Spinal cord (tissue), 10 donors: ENCODE measurements at places on chromosomes 13 and 19. TPM values are rescaled to one million over a fixed set of nuclear protein-coding genes. Genes with fewer than 3 reads are reported as not detected.

The DGKH gene
- 49.5 TPM for total RNA-seq

The NKPD1 gene
- total RNA-seq, result 0.44 TPM

The PTPRS gene
- 121 TPM for total RNA-seq

DNA sequence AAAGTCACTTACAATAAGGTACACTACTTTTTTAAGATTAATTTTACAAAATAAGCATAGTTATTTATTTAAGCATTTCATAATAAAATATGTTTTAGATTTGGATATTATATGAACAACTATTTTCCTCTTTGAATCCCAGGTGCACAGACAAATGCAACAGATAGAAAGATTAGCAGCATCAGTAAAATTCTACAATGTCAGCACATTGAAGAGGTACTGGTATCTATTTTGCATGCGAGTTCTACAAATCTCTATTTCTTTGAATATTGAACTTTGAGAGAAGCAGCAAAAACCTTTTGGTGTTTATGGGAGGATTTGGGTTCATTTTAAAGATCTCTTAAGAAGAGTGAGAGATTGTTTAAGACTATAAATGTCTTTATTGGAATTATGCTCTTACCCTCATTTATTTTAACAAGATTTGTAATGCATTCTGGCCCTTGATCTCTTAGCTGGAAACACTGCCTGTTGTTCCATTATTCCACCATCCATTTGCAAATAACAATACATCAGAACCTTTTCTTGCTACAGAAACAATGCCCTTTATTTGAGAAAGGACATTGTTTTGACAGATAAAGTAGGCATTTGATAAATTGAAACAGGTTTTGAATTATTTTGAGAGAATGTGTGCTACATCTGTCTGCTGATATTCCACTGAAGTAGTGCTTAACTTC, 558.8 kb upstream of the KLHL1 start:
- no peaks in the 10 kb centered on the region for H3K4me1 ChIP-seq
- no peak overlapping the region for H3K27ac ChIP-seq
- no peak overlapping the region for H3K4me3 ChIP-seq
- no peaks in the 10 kb centered on the region for H3K36me3 ChIP-seq

DNA sequence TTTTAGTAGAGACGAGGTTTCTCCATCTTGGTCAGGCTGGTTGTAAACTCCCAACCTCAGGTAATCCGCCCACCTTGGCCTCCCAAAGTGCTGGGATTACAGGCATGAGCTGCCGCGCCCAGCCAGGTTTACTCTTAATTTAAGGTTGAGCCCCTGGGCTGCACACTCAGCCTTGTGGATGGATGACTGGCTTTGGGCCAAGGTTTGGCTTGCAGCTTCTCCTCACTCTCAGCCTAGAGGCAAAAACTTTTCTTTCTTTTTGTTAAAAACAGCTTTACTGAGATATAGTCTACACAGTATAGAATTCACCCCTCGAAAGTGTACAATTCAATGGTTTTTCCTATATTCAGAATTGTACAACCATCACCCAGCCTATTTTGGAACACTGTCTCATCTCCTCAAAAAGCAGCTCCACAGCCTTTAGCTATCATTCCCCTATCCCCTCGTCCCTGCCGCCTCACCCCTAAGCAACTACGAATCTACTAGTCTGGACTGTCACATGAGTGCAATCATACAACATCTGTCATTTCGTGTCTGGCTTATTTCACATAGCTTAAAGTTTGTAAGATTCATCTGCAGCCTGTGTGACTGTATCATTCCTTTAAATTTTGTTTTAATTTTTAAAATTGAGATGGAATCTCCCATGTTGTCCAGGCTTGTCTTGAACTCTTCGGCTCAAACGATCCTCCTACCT, 14.5 kb upstream of the TSPAN16 start:
- no peak for DNase-seq
- no peaks in the 10 kb centered on the region for H3K36me3 ChIP-seq
- H3K4me1 ChIP-seq, result no peaks in the 10 kb centered on the region
- no peak overlapping the region for H3K4me3 ChIP-seq
- no peaks in the 10 kb centered on the region for H3K27me3 ChIP-seq

DNA sequence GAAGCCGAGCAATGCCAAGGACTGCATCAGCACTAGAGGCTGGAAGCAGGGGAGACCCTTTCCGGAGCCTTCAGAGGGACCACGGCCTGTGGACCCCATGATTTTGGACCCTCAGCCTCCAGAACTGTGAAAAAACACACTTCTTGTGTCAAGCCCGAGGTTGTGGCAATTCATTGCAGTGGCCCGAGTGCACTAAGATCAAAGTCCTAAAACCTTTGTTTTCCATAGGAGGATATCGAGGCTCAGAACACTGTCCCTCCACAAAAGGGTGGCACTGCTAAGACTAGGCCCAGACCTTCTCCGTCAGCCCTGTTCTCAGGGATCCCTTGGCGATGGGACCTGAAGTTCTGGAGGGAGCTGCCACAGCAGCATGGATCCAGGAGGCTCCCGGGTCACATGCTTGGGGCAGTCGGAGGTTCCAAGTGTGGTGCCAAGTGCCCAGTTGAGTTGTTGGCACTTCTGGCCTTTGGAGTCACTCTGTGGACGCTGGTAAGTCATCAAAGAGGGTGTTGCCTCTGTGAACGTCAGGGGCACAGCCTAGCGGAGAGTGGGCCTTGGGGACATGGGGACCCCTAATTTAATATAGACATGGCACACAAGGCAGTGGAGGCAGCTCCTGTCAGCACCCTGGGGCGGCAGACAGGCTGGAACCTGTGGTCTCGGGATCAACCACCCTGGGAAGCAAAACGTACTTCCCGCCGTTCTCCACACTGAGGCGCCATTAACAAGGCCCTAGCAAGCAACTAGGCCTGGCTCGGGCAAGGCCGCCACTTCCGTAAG, 199.2 kb downstream of the COL4A1 start:
- peaks cover 18% of the 10 kb centered on the region for H3K4me1 ChIP-seq
- DNase-seq, result no peak
- no peak overlapping the region for H3K4me3 ChIP-seq
- H3K27ac ChIP-seq, result no peak overlapping the region
- no peaks in the 10 kb centered on the region for H3K36me3 ChIP-seq

The MAP1S gene
- 29.8 TPM for total RNA-seq

The CYP4F2 gene
- not detected for total RNA-seq

- no peaks in the 10 kb centered on the region for H3K36me3 ChIP-seq
- H3K4me1 ChIP-seq, result no peaks in the 10 kb centered on the region
- no peak overlapping the region for H3K4me3 ChIP-seq
- DNase-seq, result no peak
These were observed 915.1 kb downstream of the SLITRK5 start for GRCh38 chr13:88586263-88586662.

- no peaks in the 10 kb centered on the region for H3K27me3 ChIP-seq
- DNase-seq, result no peak
- no peak overlapping the region for H3K27ac ChIP-seq
- no peak overlapping the region for H3K4me3 ChIP-seq
- no peaks in the 10 kb centered on the region for H3K36me3 ChIP-seq
These were observed 33.0 kb downstream of the FGF9 start for GRCh38 chr13:21703846-21704245.

The IZUMO1 gene
- total RNA-seq, result 0.10 TPM

DNA sequence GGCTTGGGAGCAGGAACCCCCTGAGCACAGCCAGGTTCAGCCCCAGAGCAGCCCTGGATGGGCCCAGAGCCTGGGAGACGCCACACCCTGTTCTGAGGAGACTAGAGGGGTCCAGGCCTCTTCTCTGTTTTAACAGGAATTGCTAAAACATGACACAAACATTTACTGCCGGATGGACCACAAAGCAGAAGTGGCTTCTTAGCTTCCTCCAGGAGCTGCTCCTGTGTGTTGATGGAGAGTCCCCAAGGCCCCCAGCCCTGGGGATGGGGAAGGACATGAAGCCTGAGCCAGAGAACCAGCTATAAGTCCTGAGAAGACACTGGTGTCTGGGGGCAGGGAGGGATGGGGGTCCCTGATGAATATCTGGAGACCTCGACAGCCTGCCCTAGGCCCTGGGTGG, 14.6 kb downstream of the CEACAM3 start:
- H3K27me3 ChIP-seq, result peaks cover 2% of the 10 kb centered on the region
- no peak for DNase-seq
- no peak overlapping the region for H3K27ac ChIP-seq
- no peak overlapping the region for H3K4me3 ChIP-seq
- H3K36me3 ChIP-seq, result no peaks in the 10 kb centered on the region

The SLC7A1 gene
- total RNA-seq, result 37.8 TPM

The SKA3 gene
- total RNA-seq, result 6.6 TPM

DNA sequence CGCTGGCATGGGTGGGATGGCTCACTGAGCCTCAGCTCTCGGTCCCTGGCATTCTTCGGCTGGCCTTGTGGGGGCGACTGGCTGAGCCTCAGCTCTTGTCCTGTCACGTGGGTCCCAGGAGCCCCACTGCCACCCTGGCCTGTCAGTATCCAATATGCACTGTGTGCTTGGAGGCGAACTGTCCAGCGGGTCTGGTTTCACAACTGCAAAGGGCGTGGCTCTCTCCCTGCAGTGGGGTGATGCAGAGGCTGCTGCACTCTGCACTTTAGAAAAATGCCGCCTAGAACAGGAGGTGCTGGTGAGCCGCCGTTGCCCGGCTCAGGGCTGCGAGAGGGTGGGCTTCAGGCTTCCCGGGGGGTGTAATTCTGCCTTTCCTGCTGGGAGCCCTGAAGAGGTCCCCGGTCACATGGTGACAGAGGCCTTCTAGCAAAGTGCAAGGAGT, 17.0 kb upstream of the TMEM255B start:
- no peak for DNase-seq
- no peak overlapping the region for H3K4me3 ChIP-seq
- H3K4me1 ChIP-seq, result peaks cover 17% of the 10 kb centered on the region
- no peak overlapping the region for H3K27ac ChIP-seq
- H3K36me3 ChIP-seq, result no peaks in the 10 kb centered on the region
- H3K27me3 ChIP-seq, result no peaks in the 10 kb centered on the region

The NLRP9 gene
- total RNA-seq, result not detected

- no peaks in the 10 kb centered on the region for H3K27me3 ChIP-seq
- H3K4me3 ChIP-seq, result no peak overlapping the region
- no peak for DNase-seq
- no peaks in the 10 kb centered on the region for H3K36me3 ChIP-seq
These were observed 192.5 kb downstream of the POU4F1 start for GRCh38 chr13:78410847-78411246.

DNA sequence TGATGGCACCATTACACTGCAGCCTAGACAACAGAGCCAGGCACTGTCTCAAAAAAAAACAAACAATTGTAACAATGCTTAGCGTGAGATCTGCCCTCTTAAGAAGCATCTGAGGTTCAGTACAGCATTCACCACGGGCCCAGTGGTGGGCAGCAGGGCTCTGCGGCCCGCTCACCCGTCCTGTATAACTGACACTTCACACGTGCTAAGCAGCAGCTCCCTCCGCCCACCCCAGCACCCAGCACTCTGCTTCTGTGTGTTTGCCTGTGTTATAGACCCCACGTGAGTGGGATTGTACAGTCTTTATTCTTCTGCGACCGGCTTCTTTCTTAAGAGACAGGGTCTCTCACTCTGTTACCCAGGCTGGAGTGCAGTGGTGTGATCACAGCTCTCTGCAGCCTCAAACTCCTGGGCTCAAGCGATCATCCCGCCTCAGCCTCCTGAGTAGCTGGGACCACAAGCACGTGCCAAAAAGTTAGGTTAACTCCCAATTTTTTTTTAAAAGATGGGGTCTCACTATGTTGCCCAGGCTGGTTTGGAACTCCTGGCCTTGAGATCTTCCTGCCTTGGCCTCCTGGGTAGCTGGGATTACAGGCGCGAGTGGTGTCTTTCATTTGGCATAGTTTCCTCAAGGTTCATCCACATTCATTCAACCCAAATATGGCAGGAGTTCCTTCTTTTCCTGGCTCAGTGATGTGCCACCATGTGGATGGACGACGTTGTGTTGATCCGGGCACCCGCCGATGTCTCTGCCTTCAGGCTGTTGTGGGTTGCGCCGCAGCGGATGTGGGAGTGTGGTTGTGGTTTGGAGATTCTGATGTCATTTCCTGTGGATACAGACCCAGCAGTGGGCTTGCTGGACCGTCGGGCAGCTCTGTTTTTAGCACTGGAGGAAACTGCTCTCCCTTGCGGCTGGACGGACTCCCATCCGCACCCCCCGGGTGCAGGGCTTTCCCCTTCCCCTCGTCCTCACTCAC, 170.0 kb downstream of the KDM4B start:
- DNase-seq, result no peak
- no peak overlapping the region for H3K4me3 ChIP-seq
- peaks cover 43% of the 10 kb centered on the region for H3K4me1 ChIP-seq
- no peaks in the 10 kb centered on the region for H3K27me3 ChIP-seq
- peaks cover 100% of the 10 kb centered on the region for H3K36me3 ChIP-seq

DNA sequence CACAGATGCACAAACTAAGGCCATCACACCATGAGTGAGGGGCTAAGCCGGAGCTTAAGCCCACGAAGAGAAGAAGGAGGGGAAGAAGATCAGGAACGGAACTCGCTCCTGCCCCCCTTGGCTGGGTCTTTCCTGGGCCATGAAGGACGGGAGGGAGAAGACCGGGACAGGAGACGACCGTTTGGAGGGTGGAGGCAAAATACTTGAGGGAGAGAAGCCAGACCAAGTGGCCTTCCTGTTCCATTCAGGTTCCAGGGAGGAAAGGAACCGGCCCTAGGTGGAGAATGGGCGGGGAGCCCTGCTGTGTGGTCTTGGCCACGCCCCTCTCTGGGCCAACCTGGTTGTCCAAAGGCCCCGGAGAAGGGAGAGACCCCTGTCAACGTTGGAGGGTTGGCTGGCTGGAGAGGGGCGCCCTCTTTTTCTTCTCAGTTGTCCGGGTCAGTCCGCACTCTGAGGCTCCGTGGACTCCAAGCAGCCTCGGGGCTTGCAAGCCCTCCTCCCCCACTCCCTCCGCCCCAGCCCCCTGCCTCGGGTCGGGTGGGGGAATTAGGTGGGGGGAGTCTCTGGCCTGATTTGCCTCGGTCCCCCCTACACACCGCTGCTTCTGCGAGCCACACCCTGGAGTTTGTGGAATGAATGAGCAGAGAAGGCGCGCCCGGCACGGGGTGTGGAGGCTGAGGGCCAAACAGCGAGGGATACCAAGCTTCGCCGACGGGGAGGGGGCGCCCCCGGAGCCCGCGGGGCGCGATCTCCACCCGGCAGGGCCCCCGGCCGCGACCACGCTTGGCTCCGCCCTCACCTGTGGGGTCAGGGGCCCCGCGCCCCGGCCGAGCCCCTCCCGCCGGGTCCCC, 757 bp downstream of the FBN3 start:
- H3K36me3 ChIP-seq, result peaks cover 19% of the 10 kb centered on the region
- H3K4me3 ChIP-seq, result peak overlapping the region; percentile 40
- peak overlapping the region; percentile 47 for H3K27ac ChIP-seq

- H3K36me3 ChIP-seq, result no peaks in the 10 kb centered on the region
- no peak for DNase-seq
- peaks cover 6% of the 10 kb centered on the region for H3K4me1 ChIP-seq
- peak overlapping the region; percentile 87 for H3K27ac ChIP-seq
These were observed 330.8 kb downstream of the DLEU7 start for GRCh38 chr13:50512474-50513299.

The CD37 gene
- total RNA-seq, result 2.9 TPM

DNA sequence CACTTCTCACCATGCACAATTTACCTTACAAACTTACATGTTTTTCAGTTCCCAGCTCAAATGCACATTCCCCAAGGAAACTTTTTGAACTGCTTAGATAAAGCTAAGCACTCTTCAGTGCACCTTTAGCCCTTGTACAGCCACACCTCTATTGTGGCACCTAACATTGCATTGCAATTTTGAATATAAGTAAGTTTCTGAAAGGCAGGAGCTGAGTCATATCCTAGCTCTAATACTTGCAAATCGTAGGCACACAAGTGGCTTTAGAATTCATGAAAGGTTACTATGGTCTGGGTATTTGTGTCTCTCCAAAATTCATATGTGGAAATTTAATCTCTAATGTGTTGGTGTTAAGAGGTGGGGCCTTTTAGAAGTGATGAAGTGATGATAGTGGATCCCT, 4.9 kb upstream of the ESD start:
- no peak for DNase-seq
- H3K4me1 ChIP-seq, result peaks cover 7% of the 10 kb centered on the region

The KLK13 gene
- 0.50 TPM for total RNA-seq
